ENCODE measurements at places on chromosomes 5 and 9.

DNA sequence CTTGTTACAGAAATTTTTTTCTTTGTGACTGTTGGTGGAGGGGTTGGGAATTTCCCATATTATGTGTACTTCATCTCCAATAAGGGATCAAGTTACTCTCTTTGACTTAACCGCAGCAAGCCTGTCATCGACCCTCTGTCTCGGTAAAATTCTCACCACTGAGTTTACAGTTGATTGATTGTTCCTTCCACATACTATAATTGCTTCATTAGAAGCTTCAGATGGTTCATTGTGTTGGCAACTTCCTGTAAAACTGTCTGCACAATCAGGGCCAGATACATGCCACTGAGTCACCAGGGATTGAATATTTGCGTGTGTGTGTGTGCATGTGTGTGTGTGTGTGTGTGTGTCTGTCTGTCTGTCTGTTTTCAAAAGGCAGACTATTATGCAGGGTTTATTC is 176.6 kb downstream of the ZNF462 start:
- peak; percentile 95 for DNase-seq

DNA sequence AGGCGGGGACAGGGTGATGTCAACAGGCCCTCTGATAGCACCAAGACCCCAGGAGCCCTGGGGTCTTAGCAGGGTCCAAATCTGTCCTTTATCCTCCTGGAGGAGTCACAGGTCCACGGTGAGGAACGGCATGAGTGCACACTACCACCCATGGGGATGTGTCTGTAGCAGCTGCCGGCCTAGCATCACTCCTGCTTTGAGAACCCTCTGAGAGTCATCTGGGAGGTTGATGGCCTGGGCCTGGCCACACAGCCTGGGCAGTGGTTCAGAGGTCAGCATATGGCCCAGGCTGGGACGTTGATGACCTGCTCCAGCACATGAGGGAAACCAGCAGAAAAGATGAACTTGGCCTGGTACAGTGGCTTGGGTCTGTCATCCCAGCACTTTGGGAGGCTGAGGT is 1.8 kb upstream of the GFPT2 start:
- no peak for DNase-seq

DNA sequence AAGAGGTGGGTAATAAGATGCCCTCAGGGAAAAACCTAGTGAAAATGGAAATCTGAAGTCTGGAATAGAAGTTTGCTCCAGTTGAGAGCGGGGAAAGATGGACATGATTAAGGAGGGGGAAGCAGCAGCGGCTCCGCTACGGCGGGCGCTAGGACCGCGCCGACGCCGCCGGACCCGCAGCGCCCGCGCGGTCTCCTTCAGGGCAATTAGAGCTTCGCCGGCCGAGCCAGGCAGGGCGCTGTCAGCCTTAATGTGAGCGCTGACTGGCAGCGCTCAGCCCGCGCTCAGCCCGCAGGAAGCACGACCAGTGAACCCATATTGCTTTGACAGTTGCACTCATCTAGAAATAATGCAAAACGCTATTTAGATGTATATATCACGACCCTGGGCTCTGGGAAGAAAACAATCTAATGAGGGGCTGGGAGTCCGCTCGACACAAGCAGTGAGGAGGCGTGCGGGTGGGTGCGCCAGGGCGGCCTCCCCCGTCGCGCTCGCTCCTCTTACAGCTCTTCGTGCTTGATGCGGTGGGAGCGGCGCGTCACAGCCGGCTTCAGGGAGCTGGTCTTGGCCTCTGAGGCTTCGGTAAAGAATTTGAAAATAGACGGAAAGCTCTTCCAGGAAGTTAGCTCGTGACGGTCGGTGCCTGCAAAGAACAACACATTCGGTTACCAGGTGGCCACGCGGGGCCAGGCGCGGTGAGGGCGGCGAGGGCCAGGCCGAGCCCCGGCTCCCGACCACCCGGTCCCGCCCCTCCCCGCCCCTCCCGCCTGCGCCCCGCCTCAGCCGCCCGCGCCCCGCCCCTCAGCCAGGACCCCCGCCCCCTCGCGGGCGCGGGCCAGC is 37.7 kb downstream of the NR2F1 start:
- DNase-seq: peak; percentile 58

DNA sequence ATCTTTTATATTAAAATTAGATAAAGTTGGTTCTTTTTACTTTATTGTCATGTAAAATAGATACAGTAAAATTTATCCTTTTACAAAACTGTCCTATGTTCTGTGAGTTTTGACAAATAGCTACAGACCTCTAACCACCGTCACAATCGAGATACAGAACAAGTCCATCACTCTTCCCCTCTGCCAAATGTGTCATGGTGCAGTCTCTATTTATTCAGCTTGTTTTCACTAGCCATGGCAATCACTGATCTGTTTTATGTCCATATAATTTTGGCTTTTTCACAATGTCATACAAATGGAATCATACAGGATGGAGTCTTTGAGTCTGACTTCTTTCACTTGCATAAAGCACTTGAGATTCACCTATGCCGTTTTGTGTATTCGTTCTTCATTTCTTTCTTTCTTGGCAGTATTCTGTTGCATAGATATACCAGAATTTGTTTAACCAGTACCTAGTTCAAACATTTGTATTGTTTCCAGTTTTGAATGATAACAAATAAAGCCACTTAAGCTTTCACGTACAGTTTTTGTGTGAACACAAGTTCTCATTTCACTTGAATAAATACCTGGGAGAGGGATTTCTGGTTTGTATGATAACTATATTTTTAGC is 273.2 kb upstream of the MPDZ start:
- DNase-seq: no peak

DNA sequence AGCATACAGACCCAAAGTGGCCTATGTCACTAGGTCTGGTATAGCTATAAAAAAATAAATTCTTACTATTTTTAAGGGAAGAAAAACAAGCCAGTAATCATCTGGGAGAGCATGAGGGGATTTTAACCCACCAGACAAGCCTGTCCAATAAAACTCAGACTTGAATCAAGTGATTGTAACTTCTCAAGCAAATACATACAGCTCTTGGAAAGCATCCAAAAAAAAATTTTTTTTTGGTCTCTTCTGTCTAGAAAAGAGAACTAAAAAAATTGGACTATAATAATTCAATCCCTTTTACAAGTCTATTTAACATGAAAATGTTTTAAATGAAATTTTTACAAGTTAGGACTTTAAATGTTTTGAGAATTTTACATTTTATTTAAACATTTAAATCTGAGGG is 61.7 kb downstream of the FBXL17 start:
- DNase-seq: no peak

DNA sequence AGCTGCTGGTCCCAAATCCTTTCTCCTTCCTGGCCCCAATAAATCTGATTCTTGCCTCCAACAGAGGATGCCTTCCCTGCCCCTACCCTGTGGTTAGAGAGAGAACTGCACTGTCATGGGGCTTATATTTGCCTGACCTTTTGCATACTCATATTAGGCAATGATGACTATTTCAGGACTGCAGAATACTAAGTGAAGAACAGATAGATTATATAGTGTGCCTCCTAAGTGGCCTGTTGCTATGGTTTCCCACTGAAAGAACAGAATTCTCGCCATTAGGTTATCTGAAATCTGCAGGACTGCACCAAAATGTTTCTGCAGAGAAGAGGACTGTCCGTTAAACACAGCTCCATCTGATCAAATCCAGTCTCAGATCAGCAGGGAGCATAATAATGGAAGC is 87.3 kb upstream of the CCNG1 start:
- no peak for DNase-seq

DNA sequence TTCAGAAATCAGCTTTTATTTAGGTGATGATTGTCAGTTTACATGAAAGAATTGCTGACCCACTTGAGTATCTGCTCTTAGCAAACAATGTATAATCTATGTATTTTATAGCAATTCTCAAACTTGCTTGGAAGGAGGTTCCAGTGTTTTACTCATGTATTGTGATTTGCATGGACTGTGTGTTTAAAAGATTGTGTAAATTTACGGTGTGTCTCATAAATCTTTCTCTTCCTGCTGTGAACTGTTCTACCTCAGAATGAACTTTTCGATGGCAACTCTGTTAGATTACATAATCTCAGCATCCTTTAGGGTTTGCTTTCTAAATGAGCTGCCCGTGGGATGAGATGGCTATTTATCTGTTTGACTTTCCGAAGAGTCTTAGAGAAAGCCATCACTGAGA is 122.5 kb downstream of the MEF2C start:
- peak; percentile 19 for DNase-seq

- no peak for DNase-seq
Measured at GRCh38 chr5:126973193-126973592, 57.2 kb downstream of the MARCHF3 start.

GRCh38 chr5:108720391-108720790 is 27.3 kb upstream of the FER start:
- peak; percentile 31 for DNase-seq

GRCh38 chr5:98397081-98397480 is 376.4 kb upstream of the RGMB start:
- peak; percentile 92 for DNase-seq

- DNase-seq: no peak
Measured at GRCh38 chr9:78685471-78685870, 388.5 kb downstream of the PSAT1 start.

DNA sequence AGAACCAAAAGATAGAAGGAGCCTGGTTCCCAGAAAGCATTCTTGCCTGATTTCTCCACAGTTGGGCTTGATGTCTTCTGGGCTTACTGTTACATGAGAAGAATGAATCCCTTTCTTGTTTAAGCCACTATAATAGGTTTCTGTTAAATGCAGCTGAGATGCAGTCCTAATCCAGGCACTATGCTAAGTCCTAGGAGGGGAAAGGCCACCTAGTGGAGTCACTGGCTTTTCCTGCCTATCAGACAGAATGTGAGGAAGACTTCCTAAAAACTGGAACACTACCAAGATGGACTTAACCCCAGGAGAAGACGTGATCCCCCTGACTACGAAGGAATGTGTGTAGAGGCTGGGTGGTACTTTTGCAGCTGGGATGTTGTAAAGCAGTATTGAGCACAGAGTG is 34.3 kb upstream of the FSD1L start:
- DNase-seq: peak; percentile 45

DNA sequence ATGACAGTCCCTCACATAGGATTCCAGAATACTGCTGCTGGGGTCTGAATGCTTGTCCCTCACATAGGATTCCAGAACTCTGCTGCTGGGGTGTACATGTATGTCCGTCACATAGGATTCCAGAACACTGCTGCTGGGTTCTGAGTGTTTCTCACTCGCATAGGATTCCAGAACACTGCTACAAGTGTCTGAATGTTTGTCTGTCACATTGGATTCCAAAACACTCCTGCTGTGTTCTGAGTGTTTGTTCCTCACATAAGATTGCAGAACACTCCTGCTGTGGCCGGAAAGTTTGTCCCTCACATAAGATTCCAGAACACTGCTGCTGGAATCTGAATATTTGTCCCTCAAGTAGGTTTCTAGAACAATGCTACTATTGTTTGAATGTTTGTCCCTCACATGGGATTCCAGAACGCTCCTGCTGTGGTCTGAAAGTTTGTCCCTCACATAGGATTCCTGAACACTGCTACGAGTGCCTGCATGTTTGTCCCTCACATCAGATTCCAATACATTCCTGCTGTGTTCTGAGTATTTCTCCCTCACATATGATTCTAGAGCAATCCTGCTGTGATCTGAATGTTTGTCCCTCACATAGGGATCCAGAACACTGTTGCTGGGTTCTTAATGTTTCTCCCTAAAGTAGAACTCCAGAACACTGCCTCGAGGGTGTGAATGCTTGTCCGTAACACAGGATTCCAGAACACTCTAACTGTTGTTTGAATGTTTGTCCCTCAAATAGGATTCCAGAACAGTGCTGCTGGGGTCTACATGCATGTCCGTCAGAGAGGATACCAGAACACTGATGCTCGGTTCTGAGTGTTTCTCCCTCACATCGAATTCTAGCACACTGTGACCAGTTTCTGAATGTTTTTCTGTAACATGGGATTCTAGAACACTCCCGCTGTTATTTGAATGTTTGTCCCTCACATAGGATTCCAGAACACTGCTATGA is 200.4 kb downstream of the FOXD4L6 start:
- no peak for DNase-seq

DNA sequence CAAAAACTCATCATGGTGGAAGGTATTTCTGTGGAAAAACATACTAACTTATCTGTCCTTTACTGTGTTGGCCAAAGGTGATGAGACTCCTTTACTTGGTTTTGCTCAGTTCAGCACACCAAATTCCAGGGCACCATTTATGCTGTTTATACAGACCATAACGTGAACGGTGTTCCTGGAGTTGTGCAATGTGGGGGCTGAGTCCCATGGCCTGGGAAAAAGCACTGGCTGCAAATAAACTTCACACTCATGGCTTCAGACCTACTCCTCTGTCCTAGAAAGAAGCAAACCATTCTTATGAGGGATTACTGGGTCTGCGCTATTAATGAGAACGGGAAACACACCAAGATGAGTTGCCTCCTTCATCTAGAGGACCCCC is 10.4 kb downstream of the FREM1 start:
- no peak for DNase-seq

DNA sequence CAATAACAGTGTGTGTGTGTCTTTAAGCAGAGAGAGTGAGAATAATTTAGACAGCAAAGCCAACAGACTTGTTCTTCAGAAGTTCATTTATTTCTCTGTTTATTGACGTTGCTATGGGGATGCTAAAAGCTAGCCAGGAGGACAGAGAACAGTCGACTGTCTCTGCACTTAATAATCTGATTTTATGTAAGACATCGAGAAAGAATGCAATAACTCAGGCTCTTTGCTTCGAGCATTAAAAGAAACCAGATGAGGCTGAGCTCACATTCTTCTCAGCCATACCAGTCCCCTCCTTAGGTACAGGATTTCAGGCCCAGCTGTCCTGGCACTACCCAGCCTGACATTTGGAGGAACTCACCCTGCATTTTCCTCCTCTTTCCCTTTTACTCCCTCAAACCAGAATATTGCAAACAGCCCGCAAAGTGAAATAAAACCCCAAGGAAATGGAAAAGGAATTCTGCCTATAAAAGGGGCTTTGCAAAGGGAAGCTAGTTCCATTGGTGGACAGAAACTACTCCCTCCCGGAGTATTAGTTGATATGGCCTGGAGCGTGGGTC is 44.5 kb upstream of the DPYSL3 start:
- DNase-seq: peak; percentile 92

DNA sequence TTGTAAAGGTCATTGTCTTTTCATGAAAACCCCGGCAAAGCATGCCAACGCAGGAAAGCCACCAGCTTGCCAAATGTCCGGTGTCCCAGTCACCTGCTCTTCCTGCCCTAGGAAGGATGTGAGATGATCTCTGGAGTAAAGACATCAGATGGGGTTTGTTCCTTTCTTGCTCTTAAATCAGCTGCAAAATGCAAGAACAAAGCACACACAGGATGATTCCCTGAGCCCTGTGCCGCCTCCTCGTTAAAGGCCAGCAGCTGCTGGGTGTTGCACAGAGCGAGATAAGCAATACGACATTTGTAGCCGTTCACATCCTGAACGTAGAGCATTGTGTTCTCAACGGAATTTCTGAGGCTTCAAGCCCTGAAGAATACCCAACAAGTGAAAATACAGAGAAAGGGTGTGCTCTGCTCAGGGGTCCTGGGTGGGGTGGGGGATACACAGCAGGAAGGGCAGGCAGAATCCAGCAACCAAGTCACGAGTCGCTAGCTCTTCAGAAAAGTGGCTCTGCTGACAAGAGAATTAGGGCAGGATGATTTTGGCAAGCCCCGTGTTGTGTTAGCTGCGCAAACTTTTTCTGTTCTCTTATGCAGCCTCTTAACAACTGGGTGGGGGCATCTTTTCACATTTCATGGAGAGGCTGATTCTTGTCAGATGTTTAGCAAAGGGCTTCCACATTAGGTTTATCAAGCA is 229.2 kb upstream of the MAP3K1 start:
- no peak for DNase-seq

GRCh38 chr5:168408561-168409305 is 77.5 kb upstream of the RARS1 start:
- no peak for DNase-seq

GRCh38 chr9:81737871-81738507 is 48.6 kb upstream of the TLE1 start:
- DNase-seq: peak; percentile 91

GRCh38 chr9:99172124-99173091 is 49.3 kb downstream of the ALG2 start:
- no peak for DNase-seq

All from fibroblast of skin of right quadriceps (primary cell).